ENCODE measurements at places on chromosomes 11 and 22.

- DNase-seq: no peak
These were observed 1.2 kb downstream of the FBLN1 start for GRCh38 chr22:45503816-45504372.

DNA sequence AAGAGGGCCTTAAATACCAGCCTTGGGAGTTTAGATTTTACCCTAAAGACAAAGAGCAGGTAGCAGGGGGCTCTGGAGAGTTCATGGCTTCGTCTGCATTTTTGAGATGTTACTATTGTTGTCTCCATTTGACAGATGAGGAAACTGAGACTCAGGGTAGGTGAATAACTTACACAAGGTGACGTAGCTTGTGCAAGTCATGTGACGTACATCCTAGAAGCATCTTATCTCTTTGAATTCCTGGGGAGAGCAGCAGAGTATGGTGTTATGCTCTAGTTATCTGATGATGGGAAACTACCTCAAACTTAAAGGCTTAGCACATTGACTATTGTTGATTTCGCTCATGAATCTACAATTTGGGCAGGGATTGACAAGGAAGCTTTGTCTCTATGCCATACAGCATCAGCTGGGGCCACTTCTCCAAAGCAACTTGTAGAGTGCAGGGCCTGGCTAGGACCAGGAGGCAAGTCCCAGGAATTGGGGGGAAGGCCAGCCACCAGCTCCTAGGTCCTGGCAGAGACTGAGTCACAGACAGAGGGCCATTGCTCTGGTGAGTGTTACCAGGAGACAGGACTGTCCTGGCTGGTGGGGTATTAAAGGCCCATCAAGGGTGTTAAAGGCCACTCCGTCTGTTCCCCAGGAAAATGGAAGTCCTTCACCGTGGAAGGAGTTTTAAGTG, 52.1 kb upstream of the TSKU start:
- DNase-seq: no peak

- no peak for DNase-seq
These were observed 127.7 kb upstream of the MTNR1B start for GRCh38 chr11:92841719-92842118.

- DNase-seq: no peak
These were observed 17.8 kb upstream of the RAPSN start for GRCh38 chr11:47466701-47467250.

GRCh38 chr11:111603611-111604130, 1.4 kb downstream of the SIK2 start:
- no peak for DNase-seq

GRCh38 chr22:49272546-49273125, 555.0 kb downstream of the BRD1 start:
- no peak for DNase-seq

DNA sequence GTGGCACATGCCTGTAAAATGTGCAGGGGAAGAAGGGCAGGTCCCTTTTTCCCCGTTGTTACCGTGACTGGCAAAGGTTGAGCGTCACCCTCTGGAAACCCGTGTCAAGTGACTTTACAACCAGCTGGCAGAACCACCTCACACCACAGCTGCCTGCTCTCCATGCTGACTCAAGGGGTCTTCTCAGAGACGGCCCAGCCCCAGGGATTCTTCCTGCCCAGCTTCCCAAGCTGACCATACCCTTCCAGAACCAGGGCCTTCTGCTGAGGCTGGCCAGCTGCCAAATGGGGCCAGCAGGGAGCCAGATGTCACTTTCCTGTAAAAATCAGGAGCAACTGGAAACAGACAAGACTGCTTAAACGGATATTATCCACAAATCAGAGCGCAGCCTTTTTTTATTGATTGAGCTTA, 6.3 kb downstream of the PC start:
- no peak for DNase-seq

DNA sequence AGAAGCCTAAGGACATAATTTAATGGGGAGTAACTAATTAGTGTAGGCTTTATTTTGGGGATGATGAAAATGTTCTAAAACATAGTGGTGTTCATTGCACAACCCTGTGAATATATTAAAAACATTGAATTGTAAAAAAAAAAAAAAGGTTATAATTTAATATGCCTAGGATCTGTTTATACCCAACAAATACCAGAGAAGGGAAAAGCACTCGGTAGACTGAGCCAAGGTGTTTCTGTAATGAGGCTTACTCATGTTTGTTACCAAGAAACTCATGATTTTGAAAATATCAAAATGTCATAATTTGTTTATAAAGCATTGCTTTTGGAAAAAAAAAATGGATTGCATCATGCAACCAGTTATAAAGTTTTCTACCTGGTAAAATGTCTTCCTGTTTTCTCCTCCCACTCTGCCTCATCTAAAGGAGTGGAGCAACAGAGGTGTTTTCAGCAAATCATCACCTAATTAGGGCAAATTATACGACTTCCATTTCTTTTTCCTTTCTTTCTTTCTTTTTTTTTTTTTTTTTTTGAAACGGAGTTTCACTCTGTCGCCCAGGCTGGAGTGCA, 14.2 kb upstream of the EIF3M start:
- no peak for DNase-seq
